ENCODE measurements at places on chromosomes 2 and 18.

DNA sequence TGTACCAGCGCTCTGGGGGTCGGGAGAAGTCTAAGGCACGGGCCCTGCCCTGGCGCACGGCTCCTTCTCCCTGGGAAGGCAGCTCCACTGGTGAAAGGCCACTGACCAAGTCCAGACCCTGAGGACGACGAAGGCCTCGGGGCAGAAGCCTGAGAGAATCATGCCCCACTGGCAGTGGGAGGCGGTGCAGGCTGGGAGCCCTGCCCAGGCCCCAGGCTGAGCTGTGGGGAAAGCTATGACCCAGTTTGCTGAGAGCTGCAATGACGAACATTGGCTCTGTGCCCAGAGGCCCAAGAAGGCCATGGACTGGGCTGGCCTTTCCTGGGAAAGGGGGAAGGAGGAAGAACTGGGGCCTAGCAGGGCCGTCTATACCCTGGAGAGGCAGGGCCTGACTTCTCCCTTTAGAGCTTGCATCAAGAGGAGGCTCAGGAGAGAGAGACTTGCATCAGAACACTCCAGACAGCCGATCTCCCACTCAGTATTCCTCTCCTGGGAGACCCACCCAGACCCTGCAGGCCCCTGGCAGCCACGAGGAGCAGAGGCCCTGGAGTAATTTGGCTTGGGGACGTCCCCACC is 32.9 kb downstream of the HS1BP3 start:
- DNase-seq = no peak

DNA sequence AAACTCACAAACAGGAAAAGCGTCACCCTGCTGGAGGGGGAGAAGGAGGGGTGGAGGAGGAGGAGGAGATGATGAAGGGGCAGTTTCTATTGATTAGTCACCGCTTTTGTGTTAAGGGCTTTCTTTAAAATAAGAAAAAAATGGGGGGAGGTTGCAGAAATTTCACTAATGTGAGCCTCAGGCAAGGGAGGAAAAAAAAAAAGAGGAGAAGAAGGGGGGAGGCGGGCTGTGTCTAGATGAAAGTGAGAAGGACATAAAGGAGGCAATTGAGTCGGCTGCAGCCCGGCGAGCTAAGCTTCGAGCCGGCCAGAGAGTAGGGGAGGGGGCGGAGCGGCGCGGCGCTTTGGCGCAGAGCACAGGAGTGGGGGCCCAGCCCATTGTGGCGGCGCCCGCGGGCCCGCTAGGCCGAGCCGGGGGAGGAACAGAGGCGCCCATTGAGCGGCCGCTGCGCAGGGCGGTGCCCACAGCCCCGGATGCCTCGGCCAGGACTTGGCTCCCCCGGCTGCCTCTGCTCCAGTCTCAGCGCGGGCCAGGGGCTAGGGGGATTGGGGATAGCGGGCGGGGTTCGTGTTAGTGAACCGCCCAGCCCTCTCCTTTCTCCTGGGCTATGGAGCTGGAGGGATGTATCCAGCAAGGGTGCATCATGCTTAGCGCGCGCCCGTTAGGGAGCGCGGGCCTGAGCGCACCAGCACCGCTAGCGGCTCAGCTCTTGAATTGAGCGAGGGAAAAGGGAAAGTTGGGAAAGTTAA is 7.9 kb downstream of the PAX3 start:
- DNase-seq = no peak

- no peak for DNase-seq
These were observed 14.3 kb downstream of the MALL start for GRCh38 chr2:110101280-110101844.

DNA sequence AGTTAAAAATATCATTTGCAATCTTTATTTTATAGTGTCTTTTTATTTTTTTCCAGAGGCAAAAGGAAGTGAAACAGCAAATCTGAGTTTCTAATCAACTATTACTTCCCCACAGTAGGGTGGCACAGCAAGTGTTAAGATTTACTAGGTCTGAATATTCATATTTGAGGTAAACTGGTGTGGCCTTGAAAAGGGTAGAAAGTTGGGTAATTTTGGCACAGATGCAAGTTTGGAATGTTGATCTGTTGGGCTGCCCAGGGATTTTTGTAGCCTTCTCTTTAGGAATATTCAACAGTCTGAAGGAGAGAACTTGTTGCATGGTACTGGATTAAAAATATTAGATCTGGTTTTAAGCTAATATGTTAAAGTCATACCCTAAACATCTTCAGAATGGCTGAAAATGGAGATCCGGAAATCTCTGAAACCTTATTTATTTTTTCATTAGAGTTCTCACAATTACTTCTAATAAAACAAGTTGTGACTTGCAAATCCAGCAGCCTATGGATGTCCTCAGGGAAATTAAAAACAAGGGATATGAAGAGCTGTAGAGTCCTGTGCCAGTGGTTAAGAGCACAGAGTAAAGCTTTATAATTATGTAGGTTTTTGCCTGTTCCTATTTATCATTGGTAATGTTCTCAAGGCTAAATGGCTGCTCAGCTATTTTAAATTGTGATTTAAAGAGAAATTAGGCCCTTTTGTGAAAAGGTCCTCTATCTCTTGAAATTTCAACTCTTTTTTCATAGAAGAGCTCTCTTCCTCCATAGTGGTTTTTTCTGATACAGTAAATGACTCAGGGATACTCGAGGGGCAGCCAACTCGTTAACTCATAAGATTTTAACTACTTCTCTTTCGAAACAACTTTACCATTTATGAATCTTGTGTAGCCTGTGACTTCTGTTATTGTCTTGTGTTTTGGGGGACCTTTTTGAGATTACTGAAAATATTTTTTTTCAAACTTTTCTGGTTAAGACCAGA is 11.0 kb downstream of the TANK start:
- no peak for DNase-seq

- no peak for DNase-seq
These were observed 316.8 kb upstream of the KCNH7 start for GRCh38 chr2:163155279-163155883.

- DNase-seq = no peak
These were observed 1374.1 kb upstream of the NXPH2 start for GRCh38 chr2:140154271-140154670.

DNA sequence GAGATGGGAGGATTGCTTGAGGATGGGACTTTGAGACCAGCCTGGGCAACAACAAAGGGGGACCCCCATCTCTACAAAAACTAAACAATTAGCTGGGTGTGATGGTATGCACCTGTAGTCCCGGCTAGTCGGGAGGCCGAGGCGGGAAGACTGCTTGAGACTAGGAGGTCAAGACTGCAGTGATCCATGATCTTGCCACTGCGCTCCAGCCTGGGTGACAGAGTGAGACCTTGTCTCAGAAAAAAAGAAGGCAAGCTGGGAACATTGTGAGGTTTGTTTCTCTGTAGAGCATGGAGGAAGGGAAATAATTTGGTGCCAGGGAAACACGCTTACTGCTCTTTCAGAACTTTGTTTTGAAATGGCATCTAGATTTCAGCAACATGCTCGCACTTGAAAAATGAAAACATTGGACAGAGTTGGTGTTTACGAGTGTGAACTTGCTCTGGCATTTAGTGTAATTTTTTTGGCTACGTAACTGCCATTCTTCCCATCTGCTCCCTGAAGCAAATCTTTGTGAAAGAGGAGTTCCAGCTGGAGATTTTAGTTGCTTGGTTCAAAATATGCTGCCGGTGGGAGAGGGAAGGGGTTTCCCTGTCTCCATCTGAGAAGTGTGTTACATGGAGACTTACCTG is 125.6 kb upstream of the DLX2 start:
- DNase-seq = no peak

DNA sequence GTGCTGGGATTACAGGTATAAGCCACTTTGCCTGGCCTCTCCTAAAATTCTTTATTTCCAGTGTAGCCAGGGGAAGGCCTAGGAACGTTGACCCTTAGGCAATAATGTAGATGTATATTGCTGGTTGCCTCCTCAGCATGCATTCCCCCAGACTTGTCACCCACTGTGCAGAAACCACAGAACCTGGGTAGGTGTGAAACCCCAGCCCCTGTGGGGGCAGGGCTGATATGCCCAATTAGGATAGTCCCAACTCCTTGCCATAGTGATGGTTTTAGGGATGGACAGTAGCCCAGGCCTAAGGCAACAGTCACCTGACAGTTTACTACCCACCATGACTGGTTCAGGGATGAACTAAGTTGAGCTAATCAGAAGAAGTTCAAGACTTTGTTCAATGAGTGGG is 57.7 kb downstream of the TMEM247 start:
- DNase-seq = no peak

- DNase-seq = peak; percentile 27
These were observed 599.3 kb downstream of the ARHGAP15 start for GRCh38 chr2:143728498-143728897.

DNA sequence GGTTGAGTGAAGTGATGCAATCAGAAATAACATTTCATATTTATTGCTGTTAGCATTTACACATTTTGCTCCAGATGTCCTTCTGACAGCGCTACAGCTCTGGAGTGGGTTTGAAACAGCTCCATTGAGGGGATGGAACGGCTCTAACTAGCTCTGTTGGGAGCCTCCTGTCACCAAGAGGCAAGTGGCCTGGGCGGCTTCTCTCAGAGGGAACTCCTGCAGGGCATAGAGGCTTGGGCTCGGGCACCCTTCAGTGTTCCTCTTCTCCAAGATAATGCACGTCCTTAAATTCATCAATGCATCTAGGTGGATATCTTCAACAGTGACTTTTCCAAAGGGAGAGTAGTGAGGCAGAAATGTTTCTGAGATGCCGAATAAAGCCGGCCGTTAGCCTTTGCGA is 122.5 kb downstream of the CNTNAP5 start:
- DNase-seq = no peak

DNA sequence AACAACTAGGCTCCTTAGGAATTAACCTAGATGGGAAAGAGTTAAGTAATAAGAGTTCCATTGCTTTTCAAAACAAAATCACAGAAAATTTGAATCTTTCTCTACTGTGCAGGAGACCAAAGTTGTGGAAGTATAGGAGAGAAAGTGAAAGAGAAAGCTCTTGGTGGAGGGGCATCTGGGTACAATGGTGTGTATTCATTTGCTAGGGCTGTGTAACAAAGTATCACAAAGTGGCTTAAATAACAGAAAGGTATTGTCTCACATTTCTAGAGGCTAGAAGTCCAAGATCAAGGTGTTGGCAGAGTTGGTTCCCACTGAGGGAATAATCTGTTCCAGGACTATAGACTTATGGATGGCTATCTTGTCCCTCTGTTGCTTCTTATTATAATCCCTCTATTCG is 50.5 kb upstream of the GORASP2 start:
- no peak for DNase-seq

DNA sequence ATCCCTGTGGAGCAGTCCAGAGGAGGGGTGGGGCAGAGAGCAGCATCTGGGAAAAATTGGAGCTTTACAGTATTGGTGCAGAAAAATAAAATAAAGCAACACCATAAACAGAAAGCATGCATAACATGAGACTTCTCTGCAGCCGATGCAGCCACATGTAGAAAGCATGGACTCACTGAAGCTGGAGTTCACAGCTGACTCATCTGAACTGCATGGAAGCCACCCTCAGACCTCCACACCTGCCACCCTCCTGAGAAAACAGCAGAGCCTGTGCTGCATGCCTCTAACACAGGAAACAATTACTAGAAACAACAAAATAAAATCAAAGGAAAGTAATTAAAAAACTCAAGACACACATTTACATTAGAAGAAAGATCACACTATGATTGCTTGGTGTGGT is 169.4 kb upstream of the ALKAL2 start:
- DNase-seq = peak; percentile 19

DNA sequence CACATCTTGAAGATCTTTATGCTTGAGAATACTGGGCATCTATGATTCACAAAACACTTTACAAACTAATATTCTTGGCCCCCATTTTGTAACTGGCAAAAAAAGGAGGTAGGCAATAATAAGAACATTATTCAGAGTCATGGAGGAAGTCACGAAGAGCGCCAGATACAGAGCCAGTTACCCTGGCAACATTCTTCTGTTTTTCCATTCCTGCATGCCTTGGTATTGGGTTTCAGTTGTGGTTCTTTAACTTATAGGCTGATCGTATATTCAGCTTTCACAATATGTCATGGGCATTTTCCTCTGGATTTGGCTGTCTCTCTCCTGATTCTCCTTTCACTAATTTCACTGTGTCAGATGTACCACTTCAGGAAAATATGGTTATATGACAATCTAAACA is 234.7 kb downstream of the HRH4 start:
- DNase-seq = no peak

GRCh38 chr2:152238016-152238415 is 62.5 kb upstream of the STAM2 start:
- DNase-seq = no peak

GRCh38 chr18:46481048-46481846 is 175.8 kb downstream of the LOXHD1 start:
- DNase-seq = peak; percentile 64

DNA sequence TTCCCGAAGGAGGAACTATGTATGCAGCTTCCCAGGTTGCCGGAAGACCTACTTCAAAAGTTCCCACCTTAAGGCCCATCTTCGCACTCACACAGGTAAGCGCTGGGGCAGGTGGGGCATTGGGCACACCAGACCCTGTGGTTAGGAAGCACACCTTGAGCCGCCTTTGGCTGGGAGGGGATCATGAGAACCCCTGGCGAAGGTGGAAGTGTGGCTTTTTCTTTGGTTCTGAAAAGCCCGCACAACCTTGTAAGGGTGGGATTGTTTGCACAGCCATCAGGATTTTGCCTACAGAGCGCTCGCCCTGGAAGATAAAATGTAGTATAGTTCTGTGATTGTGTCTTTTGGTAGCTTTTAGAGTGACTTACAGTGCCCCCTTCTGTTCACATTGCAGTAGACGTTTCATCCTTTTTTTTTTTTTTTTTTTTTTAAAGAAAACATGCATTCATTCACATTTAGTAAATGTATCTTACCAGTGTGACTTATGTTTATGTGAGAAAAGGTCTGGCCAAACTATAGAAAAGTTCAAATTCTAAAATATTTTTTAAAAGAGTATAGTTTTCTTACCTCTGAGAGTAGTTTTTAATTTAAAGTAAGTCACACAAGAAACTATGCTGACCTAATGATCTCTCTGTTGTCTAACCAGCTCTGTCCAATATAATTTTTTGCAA is 5.3 kb downstream of the KLF11 start:
- no peak for DNase-seq
